ENCODE measurements at places on chromosomes 2 and 18.

DNA sequence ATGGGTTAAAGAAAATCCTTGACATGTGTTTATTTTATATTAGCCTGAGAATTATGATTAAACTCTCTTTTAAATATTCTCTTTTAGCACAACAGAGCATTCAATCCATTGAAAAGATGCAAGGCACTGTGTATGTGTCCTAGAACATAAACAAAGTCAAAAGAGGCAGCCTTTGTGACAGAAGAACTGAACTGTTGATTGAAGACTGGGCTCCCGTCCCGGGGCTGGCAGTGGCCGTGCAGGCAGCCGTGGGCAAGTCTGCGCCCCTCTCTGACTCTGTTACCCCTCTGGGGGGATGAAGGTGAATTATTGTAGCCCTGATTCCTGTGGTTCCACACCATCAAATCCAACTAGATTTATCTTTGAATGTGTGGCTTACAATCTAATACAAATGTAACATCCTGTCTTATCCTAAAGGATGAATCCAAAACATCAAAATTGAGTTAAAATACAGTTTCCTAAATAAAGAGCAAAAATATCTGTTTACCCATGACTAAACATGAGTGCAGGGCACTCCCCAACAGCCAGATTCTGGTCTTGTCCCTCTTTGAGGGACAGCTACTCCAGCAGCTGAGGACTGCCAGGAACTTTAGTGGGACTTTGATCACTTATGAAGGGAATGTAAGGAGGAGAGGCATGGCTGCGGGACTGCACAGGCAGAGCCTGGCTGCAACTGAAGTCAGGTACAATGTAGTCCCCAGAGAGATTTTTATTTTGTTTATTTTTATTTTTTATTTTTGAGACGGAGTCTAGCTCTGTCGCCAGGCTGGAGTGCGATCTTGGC, 37.3 kb upstream of the SH3BP4 start:
- no peak for DNase-seq

- no peak for DNase-seq
Observed at GRCh38 chr2:59176737-59177136, 935.6 kb upstream of the FANCL start.

GRCh38 chr18:3625742-3626091, 175.7 kb downstream of the TGIF1 start:
- DNase-seq: no peak

- DNase-seq: no peak
Observed at GRCh38 chr2:148048475-148049221, 27.8 kb downstream of the MBD5 start.

GRCh38 chr2:181977661-181978350, 7.8 kb upstream of the PPP1R1C start:
- no peak for DNase-seq

DNA sequence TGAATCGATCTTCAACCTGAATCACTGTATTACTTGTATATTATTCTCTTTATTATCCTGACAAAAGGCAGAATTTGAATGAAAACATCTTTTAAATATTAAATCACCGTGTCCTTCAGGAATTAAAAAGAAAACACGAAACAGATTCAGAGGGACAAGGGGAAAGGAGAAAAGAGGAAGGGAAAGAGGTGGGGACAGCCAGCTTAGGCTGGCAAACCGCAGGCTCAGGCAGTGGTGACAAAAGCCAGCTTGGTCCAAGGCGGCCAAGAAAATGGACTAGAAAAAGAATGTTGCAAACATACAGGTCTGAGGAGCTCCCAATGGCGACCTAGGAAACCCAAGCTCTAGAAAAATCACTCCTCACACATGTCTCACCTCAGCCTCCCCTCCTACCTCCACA, 6.8 kb downstream of the B4GALT6 start:
- DNase-seq: no peak

- DNase-seq: no peak
Observed at GRCh38 chr2:66507673-66508201, 72.8 kb downstream of the MEIS1 start.

DNA sequence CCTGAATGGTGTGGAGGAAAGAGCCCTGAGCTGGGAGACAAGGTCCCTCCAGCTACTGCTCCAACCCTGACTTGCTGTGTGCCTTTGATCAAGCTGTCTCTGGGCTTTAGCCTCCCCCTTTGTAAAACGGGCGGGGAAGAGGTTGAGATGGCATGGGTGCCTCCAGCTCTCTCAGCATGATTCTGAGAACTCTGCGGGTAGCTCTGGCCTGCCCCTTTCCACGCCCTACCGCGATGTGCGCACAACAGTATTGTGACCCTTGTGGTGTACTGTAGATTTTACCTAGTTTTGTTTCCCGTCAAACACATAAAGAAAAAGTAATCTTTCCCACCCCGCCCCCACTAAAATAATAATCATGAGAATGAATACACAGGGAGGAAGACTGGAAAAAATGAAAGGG, 5.3 kb downstream of the CD8A start:
- no peak for DNase-seq

DNA sequence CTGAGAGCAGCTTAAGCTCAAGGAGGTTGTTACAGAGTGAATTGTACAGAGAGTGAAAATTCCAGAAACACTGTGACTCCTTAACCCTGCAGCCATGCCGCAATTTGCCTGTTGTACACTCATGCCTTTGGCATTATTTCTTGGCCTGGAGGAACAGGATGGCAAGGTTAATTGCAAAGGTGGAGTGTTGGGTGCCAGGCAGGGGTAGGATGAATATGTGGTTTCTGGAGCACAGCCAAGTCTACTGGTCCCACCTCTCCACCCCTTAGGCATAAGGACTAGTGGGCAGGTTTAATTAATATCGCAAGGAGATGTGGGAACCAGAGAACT, 250.2 kb downstream of the LRRTM1 start:
- no peak for DNase-seq

DNA sequence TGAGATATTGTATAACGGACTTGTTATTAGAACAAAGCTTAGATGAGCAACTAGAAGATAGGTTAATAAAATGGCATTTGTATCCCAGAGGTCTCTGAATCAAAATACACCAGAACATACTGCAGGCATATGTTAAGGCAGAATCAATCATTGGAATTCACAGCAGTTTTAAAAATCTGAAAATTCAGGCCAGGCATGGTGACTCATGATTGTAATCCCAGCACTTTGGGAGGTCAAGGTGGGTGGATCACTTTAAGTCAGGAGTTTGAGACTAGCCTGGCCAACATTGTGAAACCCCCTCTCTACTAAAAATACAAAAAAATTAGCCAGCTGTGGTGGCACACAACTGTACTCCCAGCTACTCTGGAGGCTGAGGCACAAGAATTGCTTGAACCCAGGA, 405.2 kb downstream of the ZEB2 start:
- DNase-seq: no peak

DNA sequence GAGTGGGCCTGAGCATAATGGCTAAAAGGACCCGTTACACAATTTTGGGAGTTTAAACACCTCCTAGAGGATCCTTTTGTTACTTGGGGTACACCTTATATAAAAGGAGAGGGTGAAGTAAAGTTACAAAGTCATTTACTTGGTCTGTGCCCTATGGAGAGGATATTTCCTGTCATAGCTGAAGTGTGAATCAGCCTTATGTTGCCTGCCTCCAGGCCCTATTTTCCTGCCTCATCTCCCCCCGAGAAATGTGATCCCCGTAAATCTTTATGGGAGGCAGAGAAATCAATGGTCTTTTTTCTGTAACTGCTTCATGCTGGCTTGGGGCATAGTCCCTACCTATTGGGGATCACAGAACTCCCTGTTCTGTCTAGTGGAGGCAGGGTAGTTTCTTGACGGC, 906.6 kb downstream of the DSC3 start:
- DNase-seq: no peak

- DNase-seq: no peak
Observed at GRCh38 chr18:73839441-73839840, 308.2 kb downstream of the FBXO15 start.

DNA sequence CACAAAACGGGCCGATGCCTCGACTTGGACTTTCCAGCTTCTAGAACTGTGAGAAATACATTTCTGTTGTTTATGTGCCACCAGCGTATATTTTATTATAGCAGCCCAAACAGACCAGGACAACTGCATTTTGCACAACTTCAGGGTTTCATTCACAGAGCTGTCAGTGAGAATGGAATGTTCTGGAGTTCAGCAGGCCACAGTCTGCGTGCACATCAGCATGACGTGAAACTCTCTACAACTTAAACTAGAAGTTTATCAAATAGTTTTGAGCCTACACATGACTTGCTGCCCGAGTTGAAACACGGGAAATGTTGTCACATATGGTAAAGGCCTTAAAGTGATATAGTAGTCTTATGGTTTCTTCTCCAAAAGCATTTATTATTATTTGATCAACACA, 3.9 kb upstream of the TRIB2 start:
- DNase-seq: no peak

GRCh38 chr18:75247611-75248421, 37.2 kb downstream of the TSHZ1 start:
- DNase-seq: no peak

DNA sequence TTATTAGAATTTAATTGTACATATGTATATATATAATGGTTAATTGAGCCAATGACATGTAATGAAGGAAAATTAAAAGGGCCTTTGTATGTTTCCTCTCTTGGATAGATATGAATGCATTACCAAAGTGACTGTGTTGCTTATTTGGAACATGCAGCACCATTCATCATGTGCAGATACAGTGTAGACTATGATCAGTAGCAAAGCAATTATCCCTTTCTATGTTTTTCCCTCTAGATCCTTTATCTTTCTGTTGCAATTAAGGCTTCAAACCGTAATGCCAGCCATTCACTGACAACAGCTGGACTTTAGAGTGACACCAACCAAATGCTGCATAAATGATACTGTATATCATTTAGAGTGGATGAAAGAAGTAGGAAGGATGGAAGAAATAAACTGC, 565.2 kb downstream of the NRXN1 start:
- DNase-seq: no peak

GRCh38 chr2:95158891-95159619, 593 bp downstream of the ZNF514 start:
- no peak for DNase-seq

DNA sequence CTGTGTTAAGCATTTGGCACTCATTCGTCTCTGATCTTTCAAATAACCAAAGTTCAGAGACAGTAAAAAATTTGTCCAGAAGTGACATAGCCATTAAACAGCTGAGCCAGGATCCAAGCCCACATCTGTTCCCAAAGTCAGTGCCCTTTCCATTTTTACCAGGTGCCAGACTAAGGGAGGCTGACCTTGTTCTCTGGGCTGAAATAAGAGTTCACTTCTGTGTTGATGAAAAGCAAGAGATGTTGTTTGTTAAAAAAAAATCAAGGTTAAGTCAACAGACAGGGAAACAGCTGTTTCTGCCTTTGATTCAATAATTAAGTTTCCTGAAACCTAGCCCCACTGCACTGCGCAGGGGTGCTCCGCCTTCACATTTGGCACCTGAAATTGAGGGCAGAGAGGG, 117.1 kb downstream of the PRKRA start:
- DNase-seq: no peak

DNA sequence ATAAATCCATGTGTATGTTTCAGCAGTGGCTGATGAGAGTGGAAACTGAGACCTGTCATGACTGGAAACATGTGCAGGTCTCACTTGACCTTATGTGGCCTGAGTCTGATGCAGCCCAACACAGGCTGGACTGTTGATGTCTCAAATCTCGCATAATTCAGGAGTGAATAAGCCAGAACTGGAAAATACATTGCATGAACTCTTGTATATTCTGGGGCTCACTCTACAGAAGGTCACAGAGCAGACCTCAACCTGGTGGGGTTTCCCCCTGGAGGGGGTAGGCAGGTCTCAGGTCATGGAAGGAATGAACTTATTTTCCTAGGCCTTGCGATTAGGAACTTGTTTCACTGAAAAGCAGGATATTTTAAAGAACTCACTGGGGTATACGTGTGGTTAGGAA, 146.3 kb upstream of the THUMPD2 start:
- DNase-seq: no peak

DNA sequence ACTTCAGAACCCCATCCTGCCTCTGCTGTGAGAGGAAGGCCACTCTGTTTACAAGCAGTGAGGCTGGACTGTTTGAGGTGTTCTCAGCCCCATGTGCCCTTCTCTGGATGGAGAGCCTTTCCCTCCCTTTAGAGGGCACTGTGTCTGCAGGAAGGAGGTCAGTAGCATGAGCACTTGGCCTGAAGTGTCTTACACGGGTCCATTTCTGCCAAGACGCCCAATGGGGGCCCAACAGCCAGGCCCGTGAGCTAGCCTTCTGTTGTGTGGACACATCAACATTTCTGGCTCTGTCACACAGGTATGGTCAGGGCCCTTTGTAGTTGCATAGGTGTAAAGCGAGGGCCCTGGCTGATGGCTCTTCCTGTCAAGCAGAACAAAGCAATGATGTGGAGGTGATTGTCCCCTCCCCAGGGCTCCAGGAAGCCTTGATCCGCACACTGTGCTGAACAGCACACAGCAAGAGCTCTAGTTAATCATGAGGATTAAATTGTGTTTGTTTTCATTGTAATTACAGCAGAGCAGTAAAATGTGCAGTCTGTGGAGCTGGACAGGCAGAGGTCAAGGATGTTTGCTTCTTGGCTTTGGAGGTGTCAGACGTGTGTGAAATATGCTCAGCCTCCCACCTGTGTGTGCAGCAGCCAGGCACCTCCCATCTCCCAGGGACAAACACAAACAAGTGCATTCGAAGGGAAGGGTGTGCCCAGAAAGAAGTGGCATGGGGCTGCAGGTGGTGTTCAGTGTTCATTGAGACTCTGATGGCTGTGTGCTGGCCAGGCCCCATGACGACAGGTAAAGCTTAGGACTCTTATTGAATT, 132.1 kb downstream of the SH3RF3 start:
- no peak for DNase-seq

DNA sequence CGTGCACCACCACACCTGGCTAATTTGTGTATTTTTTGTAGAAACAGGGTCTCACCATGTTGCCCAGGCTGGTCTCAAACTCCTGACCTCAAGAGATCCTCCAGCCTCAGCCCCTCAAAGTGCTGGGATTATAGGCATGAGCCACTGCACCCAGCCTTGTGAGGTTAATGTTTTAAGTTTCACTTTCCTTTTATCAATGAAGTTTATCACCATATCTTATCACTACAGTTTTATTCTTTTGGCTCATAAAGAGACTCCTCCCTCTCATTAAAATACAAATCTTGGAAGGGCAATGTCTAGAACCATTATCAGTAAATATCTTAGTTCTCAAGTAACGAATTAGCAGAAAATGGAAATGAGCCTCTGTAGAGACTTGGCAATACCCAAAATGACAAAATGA, 173.8 kb downstream of the BCL11A start:
- DNase-seq: no peak

DNA sequence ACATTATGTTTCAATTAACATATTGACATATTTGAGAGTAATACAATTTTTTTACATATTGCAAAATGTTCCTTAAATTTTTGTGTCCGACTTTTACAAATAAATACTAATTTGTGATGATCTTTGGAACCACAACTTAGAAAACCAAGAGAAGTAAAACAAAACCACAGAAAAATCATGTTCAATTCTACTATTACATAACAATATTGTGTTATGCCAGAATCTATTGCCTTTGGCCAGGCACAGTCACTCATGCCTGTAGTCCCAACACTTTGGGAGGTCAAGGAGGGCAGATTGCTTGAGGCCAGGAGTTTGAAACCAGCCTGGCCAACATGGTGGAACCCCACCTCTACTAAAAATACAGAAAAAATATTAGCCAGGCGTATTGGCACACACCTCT, 92.8 kb upstream of the APCDD1 start:
- no peak for DNase-seq

Data from activated CD8-positive, alpha-beta memory T cell treated with anti-CD3 and anti-CD28 coated beads for 4 hours (primary cell).